Type B pancreatic cell (in vitro differentiated cells): ENCODE measurements at places on chromosomes 6 and 20.
A peak's percentile ranks its signal among the peaks of the same experiment; 100 is the strongest.

- DNase-seq = no peak
- H3K4me1 ChIP-seq = no peaks in the 10 kb centered on the region
- H3K27me3 ChIP-seq = peaks cover 11% of the 10 kb centered on the region
- H3K36me3 ChIP-seq = no peaks in the 10 kb centered on the region
Observed at GRCh38 chr6:146153040-146153758, 124.3 kb downstream of the GRM1 start.

DNA sequence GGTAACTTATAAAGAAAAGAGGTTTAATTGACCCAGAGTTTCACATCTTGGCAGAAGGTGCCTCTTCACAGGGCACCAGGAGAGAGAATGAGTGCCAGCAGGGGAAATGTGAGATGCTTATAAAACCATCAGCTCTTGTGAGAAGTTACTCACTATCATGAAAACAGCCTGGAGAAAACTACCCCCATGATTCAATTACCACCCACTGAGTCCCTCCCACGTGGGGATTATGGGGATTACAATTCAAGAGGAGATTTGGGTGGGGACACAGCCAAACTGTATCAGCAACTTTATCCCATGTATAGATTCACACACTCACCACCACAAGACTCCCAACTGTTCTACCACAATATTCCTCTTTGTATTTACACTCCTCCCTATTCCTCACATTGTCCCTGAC, 10.6 kb downstream of the PDSS2 start:
- DNase-seq = no peak
- H3K36me3 ChIP-seq = peaks cover 38% of the 10 kb centered on the region
- H3K4me1 ChIP-seq = no peaks in the 10 kb centered on the region
- no peak overlapping the region for H3K27ac ChIP-seq
- no peaks in the 10 kb centered on the region for H3K27me3 ChIP-seq

GRCh38 chr6:3122823-3123182, 4.3 kb downstream of the BPHL start:
- H3K27me3 ChIP-seq = no peaks in the 10 kb centered on the region
- H3K4me3 ChIP-seq = no peak overlapping the region
- H3K27ac ChIP-seq = no peak overlapping the region

DNA sequence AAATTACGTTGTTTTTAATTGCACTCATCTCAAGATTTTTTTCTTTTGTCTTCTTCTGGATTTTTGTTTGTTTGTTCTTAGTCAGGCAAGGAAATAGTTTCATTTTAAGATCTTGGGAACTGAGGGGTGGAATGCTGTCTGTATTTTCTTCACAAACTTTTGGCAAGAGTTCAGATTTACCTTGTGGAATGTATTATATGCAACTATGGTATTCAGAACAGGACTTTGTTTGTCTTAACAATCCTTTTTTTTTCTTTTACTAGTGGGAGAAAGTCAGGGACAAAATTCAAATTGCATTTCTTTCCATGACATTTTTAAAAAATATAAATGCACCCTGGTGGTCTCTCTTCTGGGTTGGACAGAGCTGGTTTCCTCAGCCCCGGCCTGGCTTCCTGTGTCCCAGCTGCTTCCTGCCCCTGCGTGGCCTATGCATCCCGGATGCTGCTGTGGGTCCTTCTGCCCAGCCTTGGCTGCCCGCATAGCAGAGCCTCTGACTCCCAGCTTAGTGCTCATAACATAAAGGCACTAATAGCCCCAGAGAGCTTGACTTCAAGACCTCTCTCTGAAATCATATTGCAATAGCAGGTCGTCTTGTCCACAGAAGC, 520.7 kb downstream of the QKI start:
- H3K4me1 ChIP-seq = peaks cover 10% of the 10 kb centered on the region
- no peak overlapping the region for H3K27ac ChIP-seq
- H3K4me3 ChIP-seq = no peak overlapping the region
- no peaks in the 10 kb centered on the region for H3K27me3 ChIP-seq

DNA sequence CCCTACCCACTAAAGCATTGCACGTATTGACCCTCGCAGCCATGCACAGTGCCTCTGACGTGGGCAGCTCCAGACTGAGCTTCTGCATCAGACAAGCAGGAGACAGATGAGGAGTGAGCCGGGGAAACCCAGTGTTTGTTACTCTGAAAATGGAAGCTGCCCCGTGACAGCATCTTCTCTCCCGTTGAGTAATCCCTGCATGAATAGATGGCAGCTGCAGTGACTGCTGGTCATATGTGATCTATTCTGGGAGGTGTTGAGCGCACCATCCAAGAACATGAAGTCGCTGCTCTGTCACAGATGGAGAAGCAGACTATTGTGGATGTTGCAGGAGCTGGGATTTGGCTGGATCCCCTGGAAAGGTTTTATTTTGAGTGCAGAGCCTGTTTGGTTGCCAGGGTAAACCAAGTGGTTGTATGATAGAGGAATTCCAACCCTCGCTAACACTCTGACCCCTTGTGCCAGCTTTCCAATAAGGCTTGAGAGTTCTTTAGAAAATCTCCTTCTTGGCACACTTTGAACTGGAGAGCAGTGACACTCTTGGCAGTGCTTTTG, 242.2 kb downstream of the NRN1 start:
- H3K27me3 ChIP-seq = no peaks in the 10 kb centered on the region
- no peak for DNase-seq
- no peak overlapping the region for H3K27ac ChIP-seq
- H3K4me3 ChIP-seq = no peak overlapping the region
- no peaks in the 10 kb centered on the region for H3K36me3 ChIP-seq
- H3K4me1 ChIP-seq = no peaks in the 10 kb centered on the region

GRCh38 chr6:106247293-106247692, 78.3 kb downstream of the ATG5 start:
- H3K27ac ChIP-seq = no peak overlapping the region
- peaks cover 11% of the 10 kb centered on the region for H3K4me1 ChIP-seq
- no peaks in the 10 kb centered on the region for H3K27me3 ChIP-seq
- no peak for DNase-seq
- no peak overlapping the region for H3K4me3 ChIP-seq

DNA sequence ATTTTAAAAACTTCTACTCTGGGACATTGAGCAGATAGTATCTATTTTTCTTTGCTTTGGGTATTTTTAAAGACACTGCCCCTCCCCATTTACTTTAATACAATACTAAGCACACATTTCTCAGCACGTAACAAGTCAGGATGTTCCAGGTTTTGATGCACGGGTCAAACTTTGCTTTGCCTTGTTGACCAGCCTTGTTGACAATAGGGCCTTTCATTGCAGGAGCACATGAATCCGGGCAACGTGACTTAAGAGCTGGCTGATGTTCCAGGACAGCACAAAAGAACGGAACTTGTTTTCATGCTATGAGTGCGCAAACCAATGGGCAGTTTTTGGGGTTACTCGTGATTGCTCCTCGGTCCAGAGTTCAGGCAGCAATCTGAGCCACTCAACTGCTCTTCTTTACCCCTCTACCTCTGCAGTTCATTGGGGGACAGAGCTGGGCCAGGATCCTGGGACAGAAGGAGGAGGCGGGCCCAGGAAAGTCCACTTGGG, 78.6 kb upstream of the SLC22A16 start:
- no peak overlapping the region for H3K27ac ChIP-seq
- H3K36me3 ChIP-seq = no peaks in the 10 kb centered on the region
- no peaks in the 10 kb centered on the region for H3K4me1 ChIP-seq
- no peaks in the 10 kb centered on the region for H3K27me3 ChIP-seq

GRCh38 chr6:150687508-150687907, 87.8 kb downstream of the PLEKHG1 start:
- peak overlapping the region; percentile 89 for H3K27ac ChIP-seq
- peak overlapping the region; percentile 76 for H3K4me3 ChIP-seq
- no peak for DNase-seq
- peaks cover 8% of the 10 kb centered on the region for H3K36me3 ChIP-seq
- H3K27me3 ChIP-seq = no peaks in the 10 kb centered on the region
